Right cardiac atrium (tissue), 5 donors: ENCODE measurements at places on chromosomes 6 and 20. TPM values are rescaled to one million over a fixed set of nuclear protein-coding genes. Genes with fewer than 3 reads are reported as not detected.

GRCh38 chr6:135527960-135528249 is 30.4 kb upstream of the AHI1 start:
- no peak for DNase-seq

DNA sequence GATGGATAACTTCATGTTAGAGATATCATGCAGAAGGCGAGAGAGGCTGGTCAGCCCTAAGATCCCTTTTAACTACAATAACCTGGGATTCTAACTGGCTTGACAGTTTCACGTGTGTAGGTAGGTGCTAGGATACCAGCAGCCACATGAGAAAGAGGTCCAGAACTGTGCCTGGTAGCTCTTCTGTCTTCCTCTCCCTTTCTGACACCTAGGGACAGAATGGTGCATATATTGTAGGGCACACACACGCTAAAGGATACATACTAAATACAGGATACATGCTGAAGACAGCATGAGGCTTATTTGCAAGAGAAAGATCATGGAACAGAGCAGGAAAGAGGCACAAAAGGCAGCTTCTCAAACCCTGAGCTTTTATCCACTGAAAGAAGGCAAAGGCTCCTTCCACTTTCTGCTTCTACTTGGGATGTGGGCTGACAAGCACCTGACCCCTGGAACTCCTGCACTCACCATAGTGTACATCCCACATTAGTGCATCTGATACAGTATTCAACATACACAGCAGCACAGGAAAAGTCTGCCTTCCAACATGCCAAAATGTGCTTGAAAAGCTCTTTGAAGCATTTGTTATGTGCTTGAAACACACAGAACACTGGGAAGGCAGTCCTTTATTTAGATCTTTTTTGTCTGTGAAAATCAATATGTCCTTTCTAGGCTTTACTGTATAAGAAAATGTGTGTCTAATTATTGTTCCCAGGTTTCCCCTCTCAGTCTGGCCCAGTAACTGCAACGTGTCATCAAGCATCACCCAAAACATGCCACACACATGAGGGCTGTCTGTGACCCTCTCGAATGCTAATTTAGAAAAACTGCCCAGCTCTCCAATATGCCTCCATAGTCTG is 3.2 kb downstream of the SLC22A23 start:
- no peak for DNase-seq

- peak; percentile 76 for DNase-seq
Observed at GRCh38 chr20:38674092-38674764, 50.1 kb upstream of the SLC32A1 start.

DNA sequence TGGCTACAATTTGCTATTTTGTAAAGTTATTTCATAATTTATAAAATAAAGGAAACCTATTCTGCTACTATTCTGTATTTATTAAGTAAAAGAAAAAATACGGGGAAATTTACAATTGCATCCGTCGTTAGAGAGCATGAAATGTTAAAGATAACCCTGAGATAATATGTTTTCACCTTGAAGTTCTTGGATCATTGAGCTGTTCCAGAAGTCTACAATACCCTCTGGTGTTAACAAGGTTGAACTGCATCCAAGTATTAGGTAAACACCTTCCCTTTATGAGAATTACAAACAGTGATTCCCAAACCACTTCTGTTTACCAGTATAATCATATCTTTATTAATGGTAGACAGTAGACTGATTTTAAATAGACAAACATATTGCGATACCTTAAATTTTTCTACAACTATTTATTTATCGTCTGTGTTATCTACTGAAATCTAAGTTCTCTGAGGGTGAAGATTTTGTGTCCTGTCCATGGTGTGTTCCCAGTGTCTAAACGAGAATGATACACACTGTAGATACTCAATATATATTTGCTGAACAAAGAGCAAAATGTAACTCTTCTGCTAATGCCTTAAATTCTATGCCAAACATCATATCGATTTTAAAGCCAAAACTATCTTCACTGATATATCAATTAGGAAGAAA is 28.2 kb downstream of the TBC1D32 start:
- DNase-seq, result no peak

SNTA1 gene
- 221 TPM for polyA plus RNA-seq
